ENCODE measurements at places on chromosomes 7 and 10.

- DNase-seq = peak; percentile 69
Observed at GRCh38 chr7:122886357-122887081, at the start of gene CADPS2. Gene CADPS2, minus strand, starts transcription at chr7:122886460. Its CDS starts 123 bp downstream, at chr7:122886337.

GRCh38 chr10:8300925-8301324, 246.4 kb downstream of the GATA3 start:
- DNase-seq = no peak

DNA sequence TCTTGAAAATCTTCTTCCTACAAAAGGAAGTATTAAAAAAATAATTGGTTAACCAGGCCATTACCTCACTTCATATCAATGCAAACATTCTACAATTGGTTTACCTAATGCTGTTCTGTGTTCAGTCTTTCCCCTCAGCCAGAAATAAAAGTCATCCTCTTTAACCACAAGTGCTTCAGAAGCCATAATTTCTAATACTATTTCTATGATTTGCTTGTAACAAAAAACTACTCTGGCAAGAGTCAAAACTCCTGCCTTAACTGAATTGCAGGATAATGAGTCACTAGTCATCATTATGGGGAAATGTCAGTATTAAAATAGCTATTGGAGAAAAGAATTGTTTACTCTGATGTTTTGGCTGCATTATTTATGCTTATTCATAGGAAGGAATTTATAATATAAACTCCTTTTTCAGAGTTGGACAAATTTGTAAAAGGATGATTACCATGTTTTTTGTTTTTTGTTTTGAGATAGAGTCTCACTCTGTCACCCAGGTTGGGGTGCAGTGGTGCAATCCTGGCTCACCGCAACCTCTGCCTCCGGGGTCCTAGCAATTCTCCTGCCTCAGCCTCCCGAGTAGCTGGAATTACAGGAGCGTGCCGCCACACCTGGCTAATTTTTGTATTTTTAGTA, 55.5 kb upstream of the ODAD2 start:
- peak; percentile 32 for DNase-seq

DNA sequence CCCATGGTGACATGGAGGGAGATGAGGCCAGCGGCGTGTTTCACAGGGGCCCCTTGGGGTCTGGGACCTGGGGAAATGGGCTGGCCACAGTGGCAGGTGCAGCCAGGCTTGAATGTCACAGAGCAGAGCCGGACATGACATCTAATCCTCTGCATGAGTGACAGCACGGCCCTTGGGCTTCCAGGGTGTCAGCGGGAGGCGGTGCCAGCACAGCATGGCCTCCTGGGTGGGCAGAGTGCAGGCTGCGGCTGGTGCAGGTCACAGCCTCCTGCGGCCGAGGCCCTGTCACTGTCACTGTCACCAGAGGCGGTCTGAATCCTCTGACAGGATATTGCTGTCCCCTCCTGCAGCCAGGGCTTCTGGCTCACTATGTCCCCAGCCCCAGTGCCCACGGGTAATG, 18.2 kb downstream of the BHLHA15 start:
- DNase-seq = no peak

- peak; percentile 28 for DNase-seq
Observed at GRCh38 chr10:3472287-3473051, 299.9 kb upstream of the PITRM1 start.

- DNase-seq = no peak
Observed at GRCh38 chr10:70851597-70852475, 36.1 kb downstream of the SGPL1 start.
